Right renal cortex interstitium (tissue), 3 donors: ENCODE measurements at places on chromosomes 5 and 9.

GRCh38 chr5:151315998-151316597 lies 12.5 kb upstream of the SLC36A3 start:
- peak; percentile 41 for DNase-seq

DNA sequence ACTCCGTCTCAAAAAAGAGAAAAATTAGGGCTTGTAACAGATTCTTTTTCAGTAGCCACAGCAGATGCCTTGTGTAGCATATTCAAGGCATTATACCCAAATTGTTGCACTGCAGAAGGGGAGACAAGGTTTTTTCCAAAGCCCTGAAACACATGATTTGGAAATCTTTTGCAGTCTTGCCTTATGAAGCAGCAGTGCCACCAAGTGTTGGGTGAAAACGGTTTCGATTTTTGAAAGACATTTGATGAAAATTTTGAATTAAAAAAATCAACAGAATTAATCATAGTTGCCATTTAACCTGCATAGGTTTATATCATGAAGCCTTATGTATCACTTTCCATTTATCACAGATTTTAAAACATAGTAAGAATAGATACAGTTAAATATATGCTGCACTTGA lies 479.5 kb downstream of the TAF11L14 start:
- DNase-seq, result no peak

DNA sequence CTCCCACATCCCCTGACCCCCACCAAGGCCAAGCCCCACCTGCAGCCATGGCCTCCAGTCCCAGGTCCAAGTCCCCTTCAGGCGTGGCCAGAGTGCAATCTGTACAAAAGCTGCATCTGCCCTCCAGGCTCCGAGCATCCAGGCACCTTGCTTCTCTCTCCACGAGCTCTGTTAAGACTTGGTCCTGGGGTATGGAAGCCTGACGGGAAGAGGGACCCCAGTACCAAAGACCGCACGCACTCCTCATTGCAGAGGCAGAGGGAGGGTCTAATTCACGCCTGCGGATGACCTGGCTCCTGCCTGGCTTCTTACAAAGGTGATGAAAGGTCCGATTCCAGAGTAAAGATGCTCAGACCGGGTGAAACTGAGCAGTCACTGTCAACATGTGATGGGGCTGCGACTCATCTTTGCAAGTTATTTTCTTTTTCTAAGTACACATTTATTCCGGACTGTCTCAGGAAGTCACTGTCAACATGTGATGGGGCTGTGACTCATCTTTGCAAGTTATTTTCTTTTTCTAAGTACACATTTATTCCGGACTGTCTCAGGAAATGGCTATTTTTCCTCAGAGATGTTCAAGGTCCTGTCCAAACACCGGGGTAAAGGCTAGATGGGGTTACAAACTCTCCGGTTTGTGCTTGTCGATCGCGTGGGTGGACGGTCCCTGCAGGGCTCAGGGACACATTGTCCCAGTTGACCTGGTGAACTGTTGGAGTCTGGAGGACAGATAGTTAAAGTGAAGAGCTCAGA lies 252.0 kb upstream of the IRX4 start:
- DNase-seq, result no peak

DNA sequence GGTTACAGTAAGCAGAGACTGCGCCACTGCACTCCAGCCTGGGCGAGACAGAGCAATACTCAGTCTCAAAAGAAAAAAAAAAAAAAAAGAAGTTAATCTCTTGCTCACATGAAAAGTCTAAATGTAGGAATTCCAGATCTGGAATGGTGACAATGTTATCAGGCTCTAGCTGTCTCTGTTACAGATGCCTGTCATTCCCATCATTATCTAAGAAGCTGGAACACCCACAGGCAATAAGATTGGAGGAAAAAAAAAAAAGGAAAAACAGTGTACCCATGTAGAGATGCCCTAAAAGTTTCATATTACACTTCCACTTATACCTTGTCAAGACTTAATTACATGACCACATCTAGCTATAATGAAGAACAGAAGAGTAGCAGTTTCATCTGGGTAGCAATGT lies 38.2 kb downstream of the PTBP3 start:
- DNase-seq, result no peak

DNA sequence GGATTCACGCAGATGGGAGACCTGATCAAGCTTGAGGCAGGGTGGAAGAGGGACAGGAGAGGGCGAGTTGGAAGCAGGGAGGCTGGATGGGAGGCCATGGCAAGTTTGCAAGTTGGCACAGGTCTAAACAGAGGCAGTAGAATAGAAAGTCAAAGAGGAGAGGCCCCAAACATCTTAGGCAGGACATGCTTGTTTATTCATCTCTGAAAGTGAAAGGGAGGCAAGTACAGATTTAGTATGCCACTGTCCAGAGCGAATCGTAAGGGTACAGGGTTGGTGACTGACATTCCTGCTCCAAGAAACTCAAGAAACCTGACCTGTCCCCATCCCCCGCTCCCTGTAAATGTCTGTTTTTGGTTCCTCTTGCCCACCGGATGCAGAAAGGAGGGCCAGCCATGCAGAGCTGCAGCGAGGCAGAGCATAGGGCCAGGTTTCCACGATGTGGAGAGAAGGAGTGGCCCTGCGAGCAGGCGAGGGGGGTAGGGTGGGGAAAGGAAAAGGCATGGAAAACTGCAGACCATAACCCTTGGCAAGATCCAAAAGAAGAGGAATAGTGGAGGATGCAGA lies 96.2 kb upstream of the BOD1 start:
- DNase-seq, result no peak

GRCh38 chr9:95102572-95102971 lies 214.9 kb downstream of the FANCC start:
- DNase-seq, result no peak

DNA sequence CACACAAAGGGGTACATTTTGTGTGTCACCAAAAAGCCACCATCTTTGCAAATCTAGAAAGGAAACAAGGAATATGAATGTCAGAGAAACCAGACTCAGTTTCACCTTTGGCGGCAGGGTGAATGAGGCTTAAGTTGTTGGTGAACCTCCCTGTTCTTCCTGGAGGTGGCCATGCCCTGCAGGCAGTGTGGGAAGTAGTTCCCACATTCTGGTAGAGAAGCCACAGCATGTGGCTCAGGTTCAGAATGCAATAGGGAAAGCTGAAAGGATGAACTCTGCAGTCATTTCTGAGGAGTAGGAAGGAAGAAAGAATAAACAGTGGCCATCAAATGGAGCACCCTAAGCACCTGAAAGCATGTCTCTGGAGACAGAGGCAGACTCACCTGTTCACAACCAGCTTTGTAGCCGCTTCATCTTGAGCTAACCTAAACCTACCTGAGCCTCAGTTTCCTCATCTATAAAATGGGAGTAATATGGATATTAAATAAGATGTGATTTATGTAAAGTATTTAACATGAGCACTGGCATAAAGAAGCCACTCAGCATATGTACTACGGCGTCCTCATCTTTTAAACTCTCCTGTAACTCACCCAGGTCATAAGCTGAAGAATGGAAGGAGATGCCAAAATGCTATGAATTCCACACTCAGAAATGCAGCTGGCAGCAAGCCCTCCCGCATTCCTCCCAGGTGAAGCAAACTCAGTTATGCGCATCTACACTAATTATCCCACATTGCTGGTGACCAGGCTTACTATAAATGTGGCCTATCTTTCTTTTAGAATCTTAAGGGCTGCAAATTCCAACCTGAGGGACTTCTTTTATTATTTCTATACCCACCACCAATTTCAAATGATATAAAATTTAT lies 86.0 kb downstream of the ZNF608 start:
- no peak for DNase-seq

- DNase-seq, result no peak
Measured at GRCh38 chr9:72540348-72540873, 19.0 kb downstream of the TMC1 start.

DNA sequence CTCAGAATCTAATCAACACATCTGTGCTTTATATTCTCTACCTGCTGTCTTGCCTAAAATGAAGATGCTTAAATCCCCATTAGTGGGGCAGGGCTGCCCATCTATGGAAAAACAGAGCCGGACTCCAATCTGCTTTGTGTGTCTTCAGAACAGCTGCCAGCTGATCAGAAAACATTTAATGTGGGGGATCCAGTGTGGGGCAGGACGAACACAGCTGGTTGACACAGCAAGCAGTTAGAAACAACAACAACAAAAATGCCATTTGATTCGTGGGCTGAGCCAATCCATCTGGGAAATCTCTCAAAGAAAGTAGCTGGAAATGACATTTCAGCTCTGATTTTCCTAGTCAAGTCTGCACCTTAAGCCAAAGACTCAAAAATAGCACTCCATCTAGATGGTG lies 99.8 kb downstream of the PPP2R2B start:
- no peak for DNase-seq

DNA sequence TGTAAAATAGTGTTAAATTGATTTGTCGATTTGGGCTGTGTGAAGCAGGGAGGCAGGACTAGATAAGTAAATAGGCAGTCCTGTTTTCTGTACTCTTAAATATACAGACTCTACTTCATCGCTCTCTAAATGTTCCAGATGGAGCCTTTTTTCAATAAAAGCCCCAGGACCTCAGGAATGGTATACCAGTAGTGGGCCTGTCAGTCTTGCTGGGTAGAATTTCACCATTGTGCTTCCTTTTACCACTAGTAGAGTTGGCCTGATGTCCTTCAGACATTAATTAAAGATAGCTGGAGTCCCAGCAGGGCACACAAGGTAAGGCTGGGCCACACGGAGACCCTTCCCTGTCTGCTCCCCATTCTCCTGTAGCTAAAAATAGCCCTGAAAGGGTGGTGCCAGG lies 6.0 kb downstream of the SNX18 start:
- no peak for DNase-seq

GRCh38 chr9:89814340-89815040 lies 209.7 kb downstream of the GADD45G start:
- DNase-seq, result no peak

DNA sequence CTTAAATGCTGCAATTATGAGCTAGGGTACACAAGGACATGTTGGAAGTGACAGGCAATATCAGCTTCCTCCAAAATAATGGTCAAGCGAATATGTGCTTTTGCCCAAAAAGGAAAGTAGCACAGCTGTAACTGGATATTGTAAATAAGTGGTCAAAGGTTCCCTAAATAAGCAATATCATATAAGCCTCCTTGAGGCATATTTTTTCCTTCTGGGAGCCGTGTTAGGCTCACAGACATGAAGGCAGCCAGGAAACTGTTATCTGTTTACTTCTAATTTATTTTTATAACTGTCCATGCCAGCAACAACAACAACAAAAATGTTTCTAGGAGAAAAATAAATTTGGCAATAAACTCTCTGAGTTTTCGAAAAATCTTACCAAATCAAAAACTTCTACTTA lies 648.3 kb downstream of the PDE4D start:
- DNase-seq, result no peak

- DNase-seq, result peak; percentile 68
Measured at GRCh38 chr5:139968547-139969261, 74.4 kb downstream of the NRG2 start.

- no peak for DNase-seq
Measured at GRCh38 chr5:61340775-61341361, 8.8 kb downstream of the ZSWIM6 start.

DNA sequence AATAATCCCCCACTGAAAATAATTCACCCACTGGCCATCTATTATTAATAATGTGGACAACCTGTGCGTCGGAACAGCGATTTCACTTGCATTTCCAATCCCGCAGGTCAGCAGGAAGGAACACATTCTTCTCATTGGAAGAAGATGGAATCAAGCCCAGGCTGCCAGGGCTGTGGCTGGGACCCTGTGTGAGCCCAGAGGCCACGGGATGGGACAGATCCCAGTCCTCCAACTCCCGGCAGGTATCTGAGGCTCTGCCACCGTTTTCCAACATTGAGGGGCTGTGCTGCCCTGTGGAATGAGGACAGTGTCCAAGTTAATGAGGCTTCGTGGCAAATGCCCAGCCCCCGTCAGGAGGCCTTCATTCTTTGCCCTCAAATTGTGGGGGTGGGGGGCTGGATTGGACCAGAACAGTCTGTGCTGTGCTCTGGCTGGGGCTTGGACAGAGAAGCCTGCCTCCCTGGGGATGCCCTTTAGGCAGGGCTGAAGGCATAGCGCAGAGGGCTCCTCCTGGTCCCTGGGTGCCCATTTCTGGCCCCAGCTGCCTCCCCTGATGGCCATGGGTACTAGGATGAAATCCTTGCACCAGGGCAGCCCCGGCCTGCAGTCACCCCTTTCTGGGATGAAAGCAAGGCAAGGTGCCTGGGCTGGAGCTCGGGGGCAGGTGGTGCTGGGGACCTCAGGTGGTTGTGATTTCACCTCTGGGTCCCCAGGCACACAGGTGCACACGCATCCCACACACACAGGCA lies 195.0 kb upstream of the PPP1R26 start:
- no peak for DNase-seq

DNA sequence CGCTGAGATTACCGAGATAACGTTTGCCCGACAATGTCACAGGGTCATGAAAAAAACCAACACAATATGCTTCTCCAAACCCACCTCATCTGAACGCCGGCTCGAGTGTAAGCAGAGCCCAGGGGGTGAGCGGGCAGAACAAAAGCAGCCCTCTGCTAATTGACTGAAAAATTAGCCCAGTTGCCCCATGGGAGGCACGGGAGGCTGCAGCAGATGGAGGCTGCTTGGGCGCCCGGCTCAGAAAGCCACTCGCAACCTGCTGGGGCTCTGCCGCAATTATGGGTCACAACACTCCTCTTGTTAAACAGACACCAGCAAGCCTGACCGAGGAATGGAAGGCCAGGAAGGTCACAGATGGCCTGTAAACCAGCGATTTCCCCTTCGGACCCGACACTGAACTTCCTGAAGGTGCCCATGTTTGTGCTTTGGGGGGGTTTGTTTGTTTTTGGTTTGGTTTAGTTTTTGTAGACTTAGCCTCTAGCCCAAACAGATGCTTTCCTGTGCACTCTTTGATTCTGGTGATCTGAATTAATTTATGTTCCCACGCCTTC lies 104.6 kb upstream of the IRX1 start:
- no peak for DNase-seq

- DNase-seq, result no peak
Measured at GRCh38 chr9:137984520-137985257, 107.1 kb downstream of the CACNA1B start.

DNA sequence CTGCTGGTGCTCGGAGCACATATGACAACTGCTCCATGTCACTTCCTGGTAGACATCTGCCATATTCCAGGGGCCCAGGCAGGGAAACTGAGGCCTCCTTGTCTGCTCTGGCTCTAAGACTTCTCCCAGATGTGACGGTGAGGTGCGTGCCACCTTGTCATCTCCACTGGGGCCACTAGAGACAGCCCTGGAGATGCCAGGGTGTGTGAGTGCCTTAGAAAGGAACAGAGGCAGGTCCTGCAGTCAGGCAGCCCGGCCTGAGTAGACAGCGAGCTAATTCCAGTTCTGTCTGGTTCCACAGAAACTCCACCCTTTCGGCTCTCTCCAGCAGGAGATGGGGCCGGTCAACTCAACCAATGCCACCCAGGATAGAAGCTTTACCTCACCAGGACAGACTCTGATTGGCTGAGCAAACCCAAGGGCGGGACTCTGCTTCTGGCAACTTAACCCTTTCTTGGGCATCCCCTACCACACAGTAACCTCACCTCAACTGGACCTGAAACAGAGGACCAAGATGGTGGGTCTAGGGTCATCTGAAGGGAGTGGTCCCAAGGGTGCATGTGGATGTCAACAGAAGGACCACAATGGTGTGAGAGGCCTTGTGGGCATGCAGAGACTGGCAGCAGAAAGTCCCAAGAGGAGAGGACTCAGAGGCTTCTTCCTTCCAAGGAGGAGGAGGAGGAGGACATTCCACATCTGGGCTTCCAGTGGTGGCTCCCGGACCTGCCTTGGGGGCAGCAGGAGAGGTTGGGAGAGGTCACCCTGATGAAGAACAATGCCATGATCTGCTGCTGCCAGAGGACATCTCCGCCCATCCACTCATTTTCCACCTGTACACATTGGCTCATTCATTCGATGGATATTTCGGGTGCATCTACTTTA lies 77.7 kb downstream of the RGS3 start:
- no peak for DNase-seq
